ENCODE measurements at places on chromosomes 7 and 10.

DNA sequence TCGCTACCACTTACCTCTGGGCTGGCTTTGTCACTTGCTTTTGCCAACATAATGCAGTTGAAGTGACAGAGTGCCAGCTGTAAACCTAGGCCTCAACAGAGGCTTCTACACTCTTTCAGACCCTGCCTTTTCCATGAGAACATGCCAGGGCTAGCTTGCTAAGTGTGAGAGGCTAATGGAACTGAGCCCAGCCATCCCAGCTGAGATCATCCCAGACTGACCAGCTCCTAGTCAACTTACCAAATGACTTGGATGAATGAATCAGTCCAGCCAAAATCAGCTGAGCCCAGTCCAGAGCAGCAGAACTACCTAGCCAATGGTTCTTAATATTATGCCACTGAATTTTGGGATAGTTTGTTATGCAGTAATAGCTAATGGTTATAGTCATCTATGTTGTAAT, 34.7 kb upstream of the MKLN1 start:
- DNase-seq: no peak

- no peak for DNase-seq
Observed at GRCh38 chr7:143299346-143299745, 11.2 kb downstream of the CASP2 start.

DNA sequence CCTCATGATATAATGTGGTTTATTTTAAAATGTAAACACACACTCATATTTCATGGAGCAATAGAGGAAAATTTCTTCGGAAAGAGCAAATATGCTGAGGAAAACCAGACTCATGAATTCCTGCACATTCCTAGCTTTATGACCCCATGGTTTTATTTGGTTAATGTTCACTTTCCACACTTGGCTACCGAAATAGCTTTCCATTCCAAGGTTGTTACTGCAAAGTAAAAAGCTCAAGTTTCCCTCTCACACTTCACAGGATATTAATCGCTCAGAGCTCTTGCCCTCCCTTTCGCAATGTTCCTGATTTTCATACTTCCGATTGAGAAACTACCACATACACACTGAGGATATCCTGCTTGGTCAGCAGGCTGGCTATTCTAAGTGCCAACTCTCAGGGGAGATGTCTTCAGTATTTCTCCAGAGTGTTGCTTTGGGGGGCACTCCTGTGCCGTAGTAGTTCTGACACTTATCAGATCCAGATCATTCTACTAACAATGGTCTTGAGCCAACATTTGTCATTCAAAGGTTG, 77.5 kb upstream of the STEAP1B start:
- no peak for DNase-seq

- DNase-seq: no peak
Observed at GRCh38 chr7:67519171-67519570, 522.5 kb downstream of the TYW1 start.

GRCh38 chr10:121813211-121813815, 114.5 kb downstream of the ATE1 start:
- no peak for DNase-seq

DNA sequence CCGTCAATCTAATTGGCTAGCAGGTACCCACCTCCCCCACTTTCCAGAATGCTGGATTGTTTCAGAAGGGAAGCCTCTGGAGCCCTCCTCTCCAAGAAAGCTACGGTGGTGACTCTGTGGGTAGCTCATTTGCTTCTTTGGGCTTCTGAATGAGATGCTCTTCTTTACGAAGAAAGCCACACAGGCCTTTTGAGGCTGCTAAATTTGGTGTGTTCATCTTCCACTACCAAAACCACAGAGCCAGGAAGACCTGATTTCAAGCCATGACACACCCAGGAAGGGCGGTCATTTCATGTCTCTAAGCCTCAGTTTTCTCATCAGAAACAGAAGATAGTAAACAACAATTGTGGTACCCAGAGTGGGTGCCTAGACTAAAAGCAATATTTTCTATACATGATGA, 901.2 kb downstream of the KCNMA1 start:
- DNase-seq: no peak

DNA sequence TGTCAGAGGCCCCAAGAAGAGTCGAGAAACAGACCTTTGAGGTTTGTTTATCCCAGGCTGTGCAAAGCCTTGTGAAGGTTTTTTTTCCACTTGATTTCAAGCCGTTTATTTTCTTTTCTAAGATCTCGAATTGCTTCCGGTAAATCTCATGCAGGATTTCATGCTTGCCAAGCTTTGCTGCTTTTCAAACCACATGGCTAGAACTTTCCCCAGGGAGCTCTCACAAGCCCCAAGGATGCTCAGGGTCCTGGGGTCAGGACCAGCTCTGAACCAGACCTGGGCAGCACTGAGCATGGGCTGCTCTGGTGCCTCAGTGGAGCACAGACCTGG, 48.0 kb upstream of the AQP1 start:
- no peak for DNase-seq

DNA sequence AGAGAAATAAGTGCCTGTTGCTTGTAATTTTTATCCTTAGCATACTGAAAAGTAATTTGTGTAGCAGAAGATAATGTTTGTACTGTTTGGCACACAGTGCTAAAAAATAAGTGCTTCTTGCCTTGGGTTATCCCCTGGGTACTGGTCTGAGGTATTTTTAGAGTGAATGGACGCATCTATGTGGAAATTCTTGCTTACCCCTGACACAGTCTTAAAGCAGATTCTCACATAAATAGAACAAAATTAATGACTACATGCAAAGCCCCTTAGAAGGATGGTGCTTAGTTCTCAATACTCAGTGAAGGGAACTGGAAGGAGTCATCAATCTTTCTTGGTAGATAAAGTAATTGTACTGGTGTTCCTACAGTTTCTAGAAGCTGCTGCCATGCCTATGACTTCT, 548.6 kb downstream of the ARL4A start:
- no peak for DNase-seq
